ENCODE measurements at places on chromosomes 7 and 10.
A peak's percentile ranks its signal among the peaks of the same experiment; 100 is the strongest.

DNA sequence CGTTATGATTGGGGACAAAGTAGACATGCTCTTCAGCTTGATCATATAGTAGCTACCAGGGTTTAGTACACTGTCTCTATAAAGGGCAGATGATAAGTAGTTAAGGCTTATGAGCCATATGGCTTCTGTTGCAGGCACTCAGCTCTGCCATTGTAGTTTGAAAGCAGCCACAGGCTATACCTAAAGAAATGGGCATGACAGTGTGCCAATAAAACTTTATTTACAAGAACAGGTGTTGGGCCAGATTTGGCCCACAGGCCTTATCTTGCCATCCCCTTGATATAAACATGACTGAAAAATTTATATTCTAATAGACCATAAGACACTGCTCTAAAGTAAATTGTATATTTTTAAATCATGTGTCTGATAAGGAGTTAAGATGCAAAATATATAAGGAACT lies 36.6 kb downstream of the GRK5 start:
- DNase-seq, result no peak

DNA sequence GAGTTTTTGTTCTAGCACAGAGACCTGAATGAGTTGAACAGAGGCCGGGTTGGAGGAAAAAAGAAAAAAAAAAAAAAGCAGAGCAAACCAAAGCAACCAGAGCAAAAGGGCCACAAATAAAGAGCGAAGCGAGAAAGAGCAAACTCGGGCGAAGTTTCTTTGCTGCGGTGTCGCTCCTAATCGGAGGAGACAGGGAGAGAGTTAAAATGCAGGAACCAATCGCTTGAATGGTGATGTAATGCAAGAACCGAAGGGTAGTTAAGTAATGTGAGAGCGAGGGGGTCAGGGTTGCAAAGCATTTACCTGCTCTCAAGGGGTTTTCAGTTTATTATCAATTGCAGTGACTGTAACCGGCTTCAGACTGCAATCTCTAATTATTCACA lies 271.7 kb downstream of the TRIL start:
- no peak for DNase-seq

DNA sequence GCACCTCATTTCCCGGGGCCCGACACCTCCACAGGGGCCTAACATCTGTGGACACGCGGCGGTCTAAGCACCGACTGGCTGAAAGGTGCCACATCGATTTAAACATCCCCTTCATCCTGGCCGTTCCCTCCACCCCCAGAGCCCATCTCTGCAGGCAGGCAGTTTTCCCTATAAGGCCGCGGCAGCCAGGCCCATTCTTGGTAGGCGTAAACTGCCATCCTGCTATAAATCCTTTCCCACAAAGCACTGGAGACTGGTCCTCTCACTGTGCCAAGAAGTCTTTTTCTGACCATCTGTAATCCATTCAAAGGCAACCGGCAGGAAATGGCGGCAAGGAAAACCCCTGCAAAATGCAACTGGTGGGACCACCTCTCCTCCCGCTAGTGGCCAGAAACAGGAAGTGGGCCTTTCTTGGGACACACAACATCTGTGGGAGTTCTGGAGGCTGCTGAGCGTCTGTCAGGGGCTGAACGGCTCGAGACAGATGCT lies 22.4 kb downstream of the ATXN7L1 start:
- no peak for DNase-seq

GRCh38 chr7:2717293-2718261 lies 29.6 kb downstream of the AMZ1 start:
- peak; percentile 79 for DNase-seq

- DNase-seq, result no peak
These were observed 135.4 kb downstream of the HIBADH start for GRCh38 chr7:27527348-27527714.

- DNase-seq, result no peak
These were observed 15.0 kb upstream of the RNF32 start for GRCh38 chr7:156625580-156625979.

GRCh38 chr7:140685407-140686087 lies 11.0 kb upstream of the NDUFB2 start:
- DNase-seq, result no peak

DNA sequence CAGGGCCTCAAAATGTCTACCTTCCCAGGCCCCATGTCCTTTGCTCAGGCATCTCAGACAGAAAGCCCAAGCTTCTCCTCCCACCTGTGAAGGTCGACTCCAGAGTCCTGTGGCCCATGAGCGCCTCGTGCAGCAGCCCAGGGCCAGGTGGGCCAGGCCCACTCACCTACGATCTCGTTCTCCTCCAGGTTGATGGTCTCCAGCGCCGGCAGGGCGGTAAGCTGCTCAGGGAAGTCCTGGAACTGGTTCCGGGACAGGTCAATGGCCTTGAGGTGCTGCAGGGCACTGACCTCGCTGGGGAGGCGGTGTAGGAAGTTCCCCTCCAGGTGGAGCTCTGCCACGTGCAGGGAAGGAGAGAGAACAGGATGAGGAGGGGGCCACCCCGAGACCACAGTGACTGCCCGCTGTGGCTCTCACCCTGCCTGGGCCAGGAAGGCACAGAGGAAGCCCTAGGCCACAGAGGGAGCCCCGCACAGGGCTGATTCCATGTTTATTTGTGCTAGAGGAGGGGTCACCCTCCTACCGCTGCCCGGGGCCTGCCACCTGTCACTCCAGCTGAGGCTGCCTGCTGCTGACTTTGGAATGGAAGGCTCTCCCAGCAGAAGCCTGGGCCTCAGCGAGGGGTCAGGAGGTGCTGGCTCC lies 40.0 kb upstream of the NPFFR1 start:
- DNase-seq, result no peak

GRCh38 chr10:76206797-76207352 lies 775.5 kb downstream of the LRMDA start:
- no peak for DNase-seq

GRCh38 chr7:18257711-18258110 lies 230.1 kb upstream of the PRPS1L1 start:
- no peak for DNase-seq

DNA sequence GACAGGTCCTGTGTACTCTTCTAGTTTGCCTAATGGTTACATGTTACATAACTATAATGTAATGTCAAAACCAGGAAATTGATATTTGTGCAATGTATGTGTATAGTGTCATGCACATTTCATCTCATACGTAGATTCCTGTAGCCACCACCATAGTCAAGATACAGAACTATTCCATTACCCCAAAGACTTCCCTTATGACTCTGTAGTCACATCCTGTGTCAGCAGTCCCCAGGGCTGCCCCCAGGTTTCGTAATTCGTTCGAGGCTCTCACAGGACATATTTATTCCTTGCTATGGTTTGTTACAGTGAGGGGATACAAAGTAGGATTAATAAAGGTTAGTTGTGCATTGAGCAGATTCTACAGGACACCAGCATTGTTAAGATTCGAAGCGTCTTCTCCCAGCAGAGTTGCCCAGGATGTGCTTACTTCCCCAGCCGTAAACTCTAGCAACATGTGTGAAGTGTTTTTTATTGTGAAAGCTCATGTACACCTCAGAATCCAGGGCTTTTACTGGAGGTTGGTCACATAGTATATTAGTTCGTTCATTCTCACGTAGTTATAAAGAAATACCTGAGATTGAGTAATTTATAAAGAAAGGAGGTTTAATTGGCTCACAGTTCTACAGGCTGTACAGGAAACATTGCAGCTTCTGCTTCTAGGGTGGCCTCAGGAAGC lies 18.6 kb downstream of the RABGEF1 start:
- no peak for DNase-seq

DNA sequence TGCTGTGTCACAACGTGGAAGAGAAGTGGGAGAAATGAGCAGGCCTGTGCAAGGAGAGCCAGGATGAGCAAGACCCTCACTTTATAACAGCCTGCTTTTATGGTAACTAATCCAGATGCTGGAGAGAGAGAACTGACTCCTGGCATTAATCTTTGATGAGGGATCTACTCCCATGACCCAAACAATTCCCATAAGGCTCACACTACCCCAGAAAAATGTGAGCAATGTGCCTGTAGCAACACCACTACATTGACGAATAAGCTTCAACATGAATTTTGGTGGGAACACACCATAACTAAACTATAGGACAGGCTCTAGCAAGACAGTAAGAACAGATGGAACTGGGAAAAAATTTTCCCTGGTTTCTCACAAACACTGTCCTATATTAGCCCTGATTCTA lies 173.6 kb upstream of the PRSS58 start:
- DNase-seq, result no peak

- DNase-seq, result no peak
These were observed 20.7 kb upstream of the CACUL1 start for GRCh38 chr10:118775478-118775877.

DNA sequence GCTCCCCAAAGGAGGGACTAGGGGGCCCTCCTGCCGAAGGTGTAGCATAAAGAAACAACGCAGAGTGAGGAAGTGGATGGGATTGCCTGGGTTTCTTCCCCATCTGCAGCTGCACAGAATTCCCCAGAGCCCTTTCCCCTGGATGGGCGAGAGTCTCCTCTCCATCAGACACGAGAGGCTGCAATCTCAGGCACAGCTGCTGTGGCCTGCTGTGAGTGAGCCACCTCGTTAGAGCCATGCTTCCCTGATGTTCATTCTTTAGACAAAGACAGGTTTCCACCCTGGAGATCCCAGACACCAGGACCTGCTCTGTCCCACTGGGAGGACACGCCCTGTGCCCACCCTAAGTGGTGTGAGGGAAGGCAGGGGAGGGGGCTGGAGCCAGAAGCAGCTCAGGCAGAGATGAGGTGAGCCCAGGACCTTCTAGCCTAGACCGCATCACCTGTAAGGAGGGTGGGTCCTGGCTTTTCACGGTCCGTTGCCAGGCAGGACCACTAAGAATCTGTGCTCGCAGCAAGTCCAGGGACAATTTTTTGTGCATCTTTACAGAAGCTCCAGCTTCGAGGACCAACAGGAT lies 268.6 kb upstream of the TCERG1L start:
- DNase-seq, result no peak

Data from hematopoietic multipotent progenitor cell treated with erythropoietin and hydrocortisone succinate and interleukin-3 and kit ligand, for 8 days (in vitro differentiated cells).